SIG-M5 (cell line): ENCODE measurements at places on chromosomes 6 and 20.

DNA sequence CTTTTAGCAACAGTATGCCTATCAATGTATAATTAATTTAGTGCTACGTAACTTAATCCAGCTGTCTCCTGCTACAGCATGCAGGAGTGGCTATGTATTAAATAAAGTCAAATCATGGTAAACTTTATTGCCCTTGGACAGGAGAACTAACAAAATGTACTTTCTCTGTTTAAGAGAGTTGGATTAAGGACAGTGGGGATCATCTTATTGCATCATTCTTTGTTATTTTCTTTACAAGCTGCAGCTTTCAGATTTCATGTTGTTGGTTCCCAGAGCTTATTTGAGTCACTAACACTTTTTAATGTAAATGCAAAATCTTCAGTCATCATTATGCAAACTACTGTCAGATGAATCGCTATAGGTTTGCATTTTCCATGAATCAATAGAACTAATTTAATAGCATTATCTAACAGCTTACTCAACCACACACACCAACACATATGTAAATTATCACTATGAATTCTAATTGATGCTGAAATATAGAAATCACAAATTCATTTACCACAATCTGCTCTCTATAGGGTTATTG, 424.7 kb downstream of the MMUT start:
- no peak for DNase-seq

GRCh38 chr6:1984346-1984994, 260.9 kb downstream of the GMDS start:
- no peak for DNase-seq

DNA sequence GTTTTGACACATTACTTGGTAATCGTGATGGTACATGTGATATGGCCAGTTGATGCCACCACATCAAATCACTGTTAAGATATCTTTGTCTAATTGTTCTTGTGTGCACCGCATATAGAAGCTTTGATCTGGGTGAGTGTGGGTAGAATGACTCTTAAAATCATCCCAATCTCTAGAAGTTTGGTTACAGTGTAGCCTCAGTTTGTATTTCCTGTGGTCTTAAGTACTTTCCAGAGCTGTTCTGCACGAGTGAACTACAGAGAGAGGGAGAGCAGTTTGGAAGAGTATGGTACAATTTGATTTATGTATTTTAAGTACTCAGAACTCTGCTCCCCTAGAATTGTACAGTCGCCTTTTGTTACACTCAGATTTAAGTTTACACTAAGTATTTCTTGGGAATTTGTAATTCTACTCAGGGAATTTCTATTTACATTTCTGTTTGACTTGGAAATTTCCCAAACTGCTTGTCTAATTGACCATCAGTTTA, 37.5 kb downstream of the SNX9 start:
- DNase-seq: no peak

DNA sequence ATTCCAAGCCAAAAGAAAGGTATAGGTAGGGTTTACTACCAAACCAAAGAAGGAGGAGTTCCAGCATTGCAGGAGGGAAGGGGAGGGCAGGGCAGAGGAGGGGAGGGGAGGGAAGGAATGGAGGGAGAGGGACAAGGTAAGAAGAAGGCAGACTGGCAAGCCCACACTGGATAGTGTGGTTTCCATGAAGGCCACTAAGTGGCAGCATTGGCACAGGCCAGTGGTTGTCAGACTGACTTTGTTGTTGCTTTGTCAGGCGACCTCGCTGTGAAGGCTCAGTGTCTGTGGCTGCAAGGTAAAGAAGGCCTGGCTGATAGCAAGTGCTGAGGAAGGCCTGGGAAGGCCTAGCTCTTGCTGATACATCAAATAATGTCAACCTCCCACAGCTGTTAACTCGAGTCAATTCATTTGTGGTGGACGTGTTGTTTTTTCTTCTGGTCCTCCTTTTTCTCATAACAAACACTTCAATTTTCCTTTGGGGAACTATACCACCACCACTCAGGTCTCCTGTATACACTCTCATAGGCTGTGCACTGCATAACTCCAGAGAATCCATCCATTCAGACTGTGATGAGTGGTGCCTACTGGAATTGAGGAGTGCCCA, 7.7 kb upstream of the ZNF334 start:
- DNase-seq: no peak

GRCh38 chr6:43468748-43469681, 8.4 kb upstream of the TJAP1 start:
- DNase-seq: no peak

DNA sequence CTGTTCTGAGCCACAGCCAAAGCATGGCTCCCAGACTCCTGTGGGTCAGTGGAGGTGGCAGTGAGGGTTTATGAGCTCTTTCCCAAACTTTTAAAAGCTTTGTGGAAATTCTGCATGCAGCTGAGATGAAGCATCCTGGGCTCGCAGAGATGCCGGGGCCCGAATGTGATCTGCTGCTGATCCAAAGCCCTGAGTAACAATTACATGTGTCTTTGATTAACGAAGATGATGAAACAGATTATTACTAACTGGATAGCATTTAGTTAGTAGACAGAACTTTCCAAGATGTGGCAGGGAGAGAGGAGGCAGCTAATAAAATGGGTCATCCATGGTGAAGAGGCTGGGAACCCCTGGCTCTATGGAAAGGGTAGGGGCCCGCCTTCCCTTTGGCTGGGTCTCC, 43.9 kb upstream of the MDFI start:
- no peak for DNase-seq
